ENCODE measurements at places on chromosomes 3 and 15.

DNA sequence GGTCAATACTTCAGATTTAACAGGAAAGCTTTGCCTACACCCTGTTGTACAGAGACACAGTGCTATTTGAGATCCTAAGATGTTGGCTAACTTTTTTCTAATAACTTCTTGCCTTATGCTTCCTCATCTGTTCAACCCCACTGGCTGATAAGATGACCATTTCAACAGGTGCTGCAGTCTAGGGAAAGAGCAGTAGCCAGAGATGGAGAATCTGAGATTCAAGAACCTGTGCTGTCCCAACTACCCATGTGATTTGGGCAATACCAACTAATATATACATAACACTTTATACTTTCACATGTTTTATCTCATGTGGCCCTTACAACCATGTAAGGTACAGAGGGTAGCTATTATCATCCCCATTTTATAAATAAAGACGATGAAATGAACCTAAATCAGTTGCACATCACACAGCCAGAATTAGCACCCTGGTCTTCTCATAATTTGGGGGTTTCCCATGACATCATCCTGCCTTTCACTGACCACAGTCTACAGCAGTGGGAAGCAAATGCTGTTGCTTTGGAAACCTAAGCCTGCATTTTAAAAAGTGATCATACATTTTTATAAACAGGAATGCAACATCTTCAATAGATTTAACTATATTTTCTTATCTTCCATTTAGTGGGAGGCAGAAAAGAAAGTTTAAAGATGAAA, 9.7 kb downstream of the TTC23 start:
- no peak for DNase-seq

GRCh38 chr15:79977431-79978054, 6.5 kb upstream of the BCL2A1 start:
- DNase-seq = no peak

DNA sequence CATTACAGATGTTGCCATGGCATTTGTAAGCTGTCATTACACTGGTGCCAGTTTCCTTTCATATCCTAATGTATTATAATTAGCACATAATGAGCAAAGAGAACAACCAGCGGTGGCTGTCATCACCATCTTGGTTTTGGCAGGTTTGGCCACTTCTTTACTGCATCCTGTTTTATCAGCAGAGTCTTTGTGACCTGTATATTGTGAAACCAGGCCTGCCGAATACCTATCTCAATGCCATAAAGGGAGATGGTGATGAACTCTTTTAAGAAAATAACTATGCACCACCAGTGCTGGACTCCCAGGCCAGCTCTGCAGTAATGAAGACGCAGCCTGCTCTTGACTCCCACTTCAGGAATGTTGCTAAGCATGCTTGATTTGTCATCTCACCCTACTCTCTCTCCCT, 458.1 kb upstream of the NR2F2 start:
- no peak for DNase-seq

- DNase-seq = no peak
Measured at GRCh38 chr15:42193383-42193782, 14.7 kb downstream of the VPS39 start.

- DNase-seq = no peak
Measured at GRCh38 chr15:85128621-85129020, 147.0 kb downstream of the PDE8A start.

- DNase-seq = no peak
Measured at GRCh38 chr3:63303238-63303637, 25.1 kb downstream of the SYNPR start.

DNA sequence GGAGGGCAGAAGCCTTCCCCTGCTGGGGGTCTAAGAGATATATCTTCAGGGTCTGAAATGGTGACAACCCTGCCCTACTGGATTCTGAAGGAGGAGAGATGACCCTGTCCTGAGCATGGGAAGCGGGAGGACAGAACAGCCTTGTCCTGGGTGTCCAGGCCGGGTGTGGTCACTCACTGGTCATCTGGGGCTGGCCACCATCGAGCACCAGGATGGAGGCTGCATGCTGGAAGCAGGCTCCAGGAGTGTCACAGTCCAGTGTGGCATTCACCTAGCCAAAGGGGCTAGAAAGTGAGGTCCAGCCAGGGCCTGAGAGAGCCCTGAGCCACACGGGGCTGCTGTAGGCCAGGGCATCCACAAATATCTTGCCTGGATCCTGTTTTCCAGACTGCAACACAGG, 5.2 kb downstream of the CDHR4 start:
- peak; percentile 2 for DNase-seq

DNA sequence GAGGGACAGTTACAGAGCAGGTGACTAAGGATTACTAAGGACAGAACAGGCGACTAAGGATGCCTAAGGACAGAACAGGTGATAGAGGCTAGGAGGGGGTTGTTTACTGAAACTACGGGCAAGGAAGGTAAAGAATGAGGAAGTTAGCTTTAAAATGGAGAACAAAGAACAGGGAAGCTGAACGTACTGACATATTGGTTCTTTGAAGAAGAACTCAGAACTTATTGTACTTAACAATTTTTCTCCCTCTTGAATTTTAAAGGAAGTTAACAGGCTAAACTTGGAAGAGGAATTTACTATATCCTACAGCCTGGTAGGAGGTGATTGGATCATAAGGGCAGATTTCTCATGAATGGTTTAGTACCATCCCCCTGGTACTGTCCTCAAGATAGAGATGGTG, 290.2 kb downstream of the SHQ1 start:
- no peak for DNase-seq

GRCh38 chr15:101296418-101297405, 1.7 kb upstream of the SNRPA1 start:
- DNase-seq = no peak

GRCh38 chr3:10599444-10599843, 94.1 kb upstream of the ATP2B2 start:
- no peak for DNase-seq

DNA sequence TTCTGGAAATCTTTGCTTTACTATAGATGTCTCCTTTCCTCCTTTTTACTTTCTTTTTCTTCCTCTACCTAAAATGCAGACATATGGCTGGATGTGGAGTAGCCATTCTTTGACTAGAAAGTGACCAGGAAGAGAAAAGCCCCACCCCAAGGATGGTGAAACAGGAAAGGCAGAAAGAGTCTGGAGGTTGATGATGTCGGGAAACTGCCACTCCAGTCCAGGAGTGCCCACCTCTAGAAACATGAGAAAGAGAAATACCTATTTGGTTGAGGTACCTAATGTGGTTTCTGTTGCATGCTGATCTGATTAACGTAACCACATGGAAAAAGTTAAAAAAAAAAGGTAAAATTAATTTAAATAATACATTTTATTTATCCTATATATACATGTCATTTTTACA, 55.2 kb upstream of the SSR3 start:
- DNase-seq = no peak

GRCh38 chr3:29452934-29453283, 172.0 kb downstream of the RBMS3 start:
- no peak for DNase-seq

GRCh38 chr3:185734725-185735096, 90.1 kb downstream of the IGF2BP2 start:
- no peak for DNase-seq

- no peak for DNase-seq
Measured at GRCh38 chr3:129195731-129196256, 12.1 kb upstream of the CNBP start.

DNA sequence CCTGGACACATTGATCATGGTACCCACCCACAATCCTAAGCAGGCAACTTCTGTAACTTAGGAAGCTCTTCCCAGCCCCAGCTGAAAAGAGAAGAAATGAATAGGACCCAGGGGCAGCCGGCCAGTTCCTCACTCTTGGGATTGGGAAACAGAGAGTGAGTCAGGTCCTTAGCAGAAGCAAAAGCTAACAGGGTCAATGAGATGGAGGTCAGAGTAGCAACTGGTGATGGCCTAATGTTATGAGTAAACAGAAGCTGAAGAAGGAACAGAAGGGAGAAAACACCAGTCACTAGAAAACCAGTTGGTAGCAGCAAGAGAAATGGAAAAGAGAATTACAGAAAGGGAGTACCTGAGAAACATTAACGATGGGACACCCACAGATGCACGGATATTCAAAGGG, 20.0 kb downstream of the RIOX2 start:
- DNase-seq = no peak

DNA sequence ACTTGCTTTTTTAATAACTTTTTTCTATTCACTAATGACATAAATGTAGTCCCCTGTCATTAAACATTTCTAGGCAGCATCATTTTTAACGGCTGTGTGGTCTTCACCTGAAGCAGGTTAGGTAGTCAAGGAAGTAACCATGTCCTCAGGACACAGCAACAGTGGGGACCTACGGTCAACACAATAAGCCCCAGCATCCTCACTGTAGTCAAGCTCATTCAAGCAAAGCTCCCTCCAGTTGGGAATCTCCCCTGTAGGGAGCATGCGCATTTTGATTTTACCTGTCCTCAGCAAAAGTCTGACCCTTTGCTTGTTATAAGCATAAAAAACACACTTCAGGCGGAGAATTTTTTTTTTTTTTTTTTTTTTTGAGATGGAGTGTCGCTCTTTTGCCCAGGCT, 151.4 kb downstream of the SHQ1 start:
- DNase-seq = no peak

- DNase-seq = no peak
Measured at GRCh38 chr3:178310949-178311348, 225.3 kb upstream of the KCNMB2 start.

- no peak for DNase-seq
Measured at GRCh38 chr15:85879334-85880163, 84.8 kb upstream of the KLHL25 start.

DNA sequence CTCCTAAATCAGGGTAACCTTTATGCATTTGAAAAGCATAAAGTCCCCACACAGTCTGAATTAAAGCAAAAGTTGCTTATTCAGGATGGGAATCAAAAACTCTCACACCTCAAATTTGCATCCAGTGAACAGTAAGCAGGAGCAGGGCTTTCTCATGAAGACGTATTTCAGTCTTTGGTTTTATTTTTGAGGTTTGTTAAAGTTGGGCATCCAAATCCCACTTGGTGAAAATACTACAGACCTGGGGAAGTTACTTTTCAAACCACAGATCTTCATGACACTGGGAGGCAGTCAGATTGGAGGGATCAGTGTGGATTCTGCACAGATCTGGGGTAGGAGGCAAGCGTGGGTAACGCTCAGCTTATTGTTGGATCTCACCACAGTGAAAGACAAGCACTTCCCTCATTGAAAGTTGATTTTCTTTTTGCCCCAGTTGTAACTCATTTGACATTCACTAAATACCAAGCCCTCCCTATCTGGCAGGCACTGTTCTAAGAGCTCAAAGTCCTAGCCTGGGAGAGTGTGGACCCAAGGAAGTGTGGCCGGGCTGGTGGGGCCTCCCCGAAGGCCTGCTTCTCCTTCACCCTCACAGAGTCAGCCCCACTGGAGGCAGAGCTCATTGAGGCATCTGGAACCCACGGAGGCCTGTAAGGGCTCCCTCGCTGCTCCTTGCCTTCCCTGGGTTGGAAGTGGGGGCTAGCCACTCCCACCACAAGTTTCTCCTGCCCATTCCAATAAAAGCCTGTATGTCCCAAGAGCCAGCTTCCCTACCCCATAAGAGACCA, 783 bp upstream of the ISG20 start:
- no peak for DNase-seq

- no peak for DNase-seq
Measured at GRCh38 chr3:16284633-16285032, 19.6 kb downstream of the OXNAD1 start.

GRCh38 chr15:29043736-29044502, 158.1 kb downstream of the APBA2 start:
- DNase-seq = peak; percentile 46

- no peak for DNase-seq
Measured at GRCh38 chr3:19540464-19540863, 392.2 kb downstream of the KCNH8 start.

- no peak for DNase-seq
Measured at GRCh38 chr3:68889328-68889727, 43.0 kb downstream of the TAFA4 start.

GRCh38 chr3:117549716-117550115, 840.1 kb downstream of the TUSC7 start:
- DNase-seq = no peak

DNA sequence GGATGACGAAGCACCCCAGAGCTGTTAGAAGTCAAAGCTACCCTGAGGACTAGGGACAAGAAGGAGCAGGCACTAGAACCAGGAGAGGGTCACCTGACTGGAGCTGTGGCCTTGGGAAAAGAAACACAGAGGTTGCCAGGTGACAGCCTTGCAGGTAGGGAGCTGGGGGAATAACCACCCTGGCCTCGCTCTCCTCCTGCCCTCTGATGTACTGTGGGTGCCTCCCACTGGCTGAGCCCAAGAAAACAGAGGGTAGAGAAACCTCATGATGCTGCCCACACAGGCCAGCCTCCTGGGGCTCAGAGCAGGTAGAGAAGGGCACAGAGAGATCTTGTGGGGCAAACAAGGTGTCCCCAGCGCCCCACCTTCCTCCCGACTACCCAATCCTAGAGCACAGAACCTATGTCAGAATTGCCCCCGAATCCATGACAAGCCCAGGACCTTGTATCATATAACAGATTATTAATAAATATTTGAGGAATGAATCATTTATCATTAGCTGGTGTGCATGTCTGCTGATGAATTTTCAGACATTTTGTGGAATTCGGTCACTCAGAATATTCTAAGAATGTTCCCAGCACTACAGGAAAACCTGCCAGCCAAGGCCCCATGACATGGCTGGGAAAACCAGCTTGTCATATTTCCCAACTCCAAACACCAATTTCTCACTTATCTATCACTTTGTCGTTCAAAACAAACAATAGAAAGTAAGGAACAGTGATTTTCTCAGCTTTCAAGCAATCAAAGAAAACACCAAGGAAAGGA, 59.8 kb upstream of the MEX3B start:
- DNase-seq = no peak

- peak; percentile 50 for DNase-seq
Measured at GRCh38 chr3:107421170-107421792, 44.0 kb downstream of the CCDC54 start.

GRCh38 chr15:88987934-88988671, 74.9 kb upstream of the MFGE8 start:
- no peak for DNase-seq

DNA sequence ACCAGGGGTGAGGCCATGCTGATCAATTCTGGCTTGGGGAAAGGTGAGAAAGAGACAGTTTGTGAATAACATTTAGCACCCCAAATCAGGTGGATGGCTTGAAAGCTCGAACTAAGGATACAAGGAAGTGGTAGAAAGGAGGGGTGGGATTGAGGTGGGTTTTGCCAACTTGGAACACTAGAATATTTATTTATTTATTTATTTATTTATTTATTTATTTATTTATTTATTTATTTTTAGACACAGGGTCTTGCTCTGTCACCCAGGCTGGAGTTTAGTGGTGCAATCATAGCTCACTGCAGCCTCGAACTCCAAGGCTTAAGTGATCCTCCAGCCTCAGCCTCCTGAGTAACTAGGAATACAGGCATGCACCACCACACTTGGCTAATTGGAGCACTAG, 31.0 kb upstream of the THSD4 start:
- no peak for DNase-seq

GRCh38 chr3:185069037-185070030, 83.5 kb downstream of the C3orf70 start:
- DNase-seq = peak; percentile 51

DNA sequence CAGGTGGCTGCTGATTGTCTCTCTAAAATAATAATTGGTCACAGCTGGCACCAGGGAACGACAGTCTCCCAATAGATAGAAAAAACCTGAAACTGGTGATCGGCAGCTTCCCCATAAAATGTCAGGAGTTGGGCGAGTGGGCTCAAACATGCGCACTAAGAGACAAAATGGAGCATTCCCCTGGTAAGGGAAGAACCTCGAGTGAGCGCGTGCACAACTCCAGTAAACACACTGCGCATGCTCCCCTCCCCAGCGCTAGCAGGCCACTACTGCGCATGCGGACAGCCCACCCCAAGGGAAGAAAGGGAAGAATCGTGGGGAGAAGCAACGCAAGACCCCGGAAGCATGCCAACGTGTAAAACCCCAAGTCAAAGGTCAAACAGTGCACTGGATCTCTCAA, 7.7 kb upstream of the STARD5 start:
- DNase-seq = no peak

Data from SK-N-SH (cell line).